ENCODE measurements at places on chromosomes 12 and 14.

DNA sequence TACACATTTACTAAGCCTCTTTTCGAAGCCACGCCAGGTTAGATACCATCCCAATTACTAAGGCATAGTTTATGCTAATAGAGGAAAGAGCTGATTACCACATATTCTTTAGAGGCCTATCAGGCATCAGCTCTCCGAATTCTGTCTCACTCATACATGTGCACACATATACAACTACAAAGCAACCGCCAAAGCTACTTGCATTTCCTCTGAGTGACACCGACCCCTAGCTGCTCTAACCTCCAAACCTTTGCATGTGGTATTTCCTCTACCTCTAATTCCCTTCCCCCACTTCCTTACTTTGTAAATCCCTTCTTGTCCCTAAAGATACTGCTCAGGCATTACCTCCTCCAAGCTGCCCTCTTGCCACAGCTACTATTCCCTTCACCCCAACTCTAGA is 107.2 kb downstream of the DUSP6 start:
- no peak for DNase-seq

- no peak for DNase-seq
Measured at GRCh38 chr12:122155705-122156104, 18.3 kb downstream of the IL31 start.

- no peak for DNase-seq
Measured at GRCh38 chr12:88518863-88519403, 61.3 kb downstream of the KITLG start.

- DNase-seq, result no peak
Measured at GRCh38 chr14:22458737-22459136, 130.3 kb downstream of the DAD1 start.

DNA sequence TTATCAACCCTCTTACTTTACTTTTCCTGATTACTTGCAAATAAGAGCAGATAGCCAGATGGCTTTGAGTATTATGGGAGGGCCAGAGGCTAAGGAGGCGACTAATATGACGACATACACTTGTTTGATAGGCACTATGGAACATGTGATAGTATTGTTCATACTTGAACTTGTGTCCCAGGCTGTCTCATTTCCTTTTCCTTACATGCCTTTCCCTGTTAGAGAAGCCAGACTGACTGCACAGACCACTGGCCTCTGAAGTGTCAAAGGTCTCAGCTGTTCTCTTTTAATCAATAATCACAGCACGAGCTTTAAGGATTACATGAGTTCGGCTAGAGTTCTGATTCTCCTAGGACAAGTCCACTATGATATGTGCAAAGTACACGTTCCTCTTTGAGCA is 326.0 kb downstream of the PRKD1 start:
- DNase-seq, result no peak

- DNase-seq, result no peak
Measured at GRCh38 chr12:123895451-123895850, 77.2 kb downstream of the CCDC92 start.

GRCh38 chr14:53183611-53184010 is 30.5 kb upstream of the DDHD1 start:
- no peak for DNase-seq

DNA sequence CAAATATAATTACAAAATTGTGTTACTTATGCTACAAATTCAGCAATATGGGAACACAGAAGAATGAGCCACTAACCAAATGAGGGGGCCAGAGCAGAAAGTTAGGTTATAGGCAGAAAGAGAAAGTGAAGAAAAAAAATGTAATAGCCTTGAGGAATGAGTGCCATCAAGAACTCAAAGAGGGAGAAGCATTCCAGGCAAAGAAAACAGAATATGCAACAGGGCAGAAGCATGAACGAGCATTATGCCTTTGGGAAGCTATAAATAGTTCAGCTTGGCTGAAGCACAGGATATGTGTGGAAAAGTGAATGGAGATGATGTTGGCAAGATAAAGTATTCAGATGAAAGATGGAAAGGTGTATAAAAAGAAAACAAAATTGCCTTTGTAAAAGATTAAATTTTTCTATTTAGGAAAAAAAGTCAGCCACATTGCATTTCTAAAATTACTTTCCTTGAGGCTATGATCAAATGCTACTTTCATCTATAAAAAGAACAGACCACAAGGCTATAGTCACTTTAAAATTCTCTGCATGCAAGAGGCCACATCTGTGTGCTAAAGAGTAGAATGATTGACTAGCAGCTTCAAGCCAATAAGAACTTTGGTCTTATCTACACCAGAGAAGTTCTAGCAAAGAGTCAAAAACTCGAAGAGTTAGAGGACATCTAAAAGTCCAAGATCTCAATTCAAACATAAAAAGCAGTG is 193.6 kb upstream of the GARIN6 start:
- DNase-seq, result no peak

- DNase-seq, result no peak
Measured at GRCh38 chr12:129467726-129468125, 436.1 kb downstream of the TMEM132D start.

DNA sequence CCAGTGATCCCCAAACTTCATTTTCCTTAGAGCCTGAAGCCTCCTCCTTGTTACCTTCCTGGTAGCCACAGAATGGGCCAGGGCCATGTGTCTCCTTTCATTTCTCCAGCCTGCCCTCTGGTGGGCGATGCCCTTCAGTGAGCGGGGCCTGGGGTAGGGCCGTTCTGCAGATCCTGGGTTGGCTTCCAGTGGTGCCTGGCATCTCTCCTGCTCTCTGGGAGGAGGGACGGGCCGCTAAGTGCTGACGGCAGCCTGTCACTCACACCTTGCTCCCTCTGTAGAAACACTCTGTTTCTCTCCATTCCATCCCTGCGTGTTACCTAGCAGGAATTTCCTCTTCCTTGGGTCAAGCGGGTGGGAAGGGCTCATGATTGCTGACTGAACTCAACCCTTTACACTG is 232.1 kb downstream of the CACNA1C start:
- DNase-seq, result no peak

DNA sequence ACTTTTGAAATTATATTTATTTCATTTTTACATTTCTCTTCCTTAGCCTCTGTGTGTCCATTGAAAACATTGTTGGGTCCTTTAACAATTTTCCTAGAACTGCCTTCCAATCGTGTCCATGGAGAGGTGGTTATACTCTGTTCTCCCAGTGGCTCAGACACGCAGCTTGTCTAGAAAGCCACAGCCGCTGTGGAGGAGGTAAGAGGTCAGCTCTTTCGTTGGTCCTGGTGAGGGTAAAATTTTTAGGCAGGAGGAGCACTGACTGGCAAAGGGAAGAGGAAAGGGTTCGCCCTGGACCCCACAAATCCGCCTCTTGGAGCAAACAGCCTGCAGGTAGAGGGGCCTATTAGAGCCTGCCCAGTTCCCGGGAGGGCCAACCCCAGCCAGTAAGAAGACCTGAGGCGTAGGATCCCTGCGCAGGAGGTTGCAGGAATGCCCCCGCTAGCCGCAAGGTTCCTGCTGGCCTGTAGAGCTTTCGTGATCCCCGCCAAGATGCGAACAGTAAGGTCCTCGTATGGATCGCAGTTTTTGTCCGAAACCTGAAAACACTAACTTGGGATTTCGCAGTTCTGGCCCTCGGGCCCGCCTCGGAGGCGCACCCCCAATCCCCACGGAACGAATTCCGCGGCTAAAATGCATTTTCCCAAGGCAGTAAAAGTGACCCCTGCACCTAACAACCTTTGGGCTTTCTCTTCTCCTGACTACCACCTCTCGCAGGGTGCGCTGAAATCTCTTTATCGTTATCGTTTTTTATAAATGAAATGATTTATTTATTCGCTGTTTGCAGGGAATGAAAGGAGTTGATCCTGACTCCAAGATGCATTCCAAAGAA is 7.5 kb upstream of the PAX9 start:
- DNase-seq, result no peak

GRCh38 chr12:50615907-50616296 is 111.1 kb downstream of the DIP2B start:
- DNase-seq, result no peak

- DNase-seq, result no peak
Measured at GRCh38 chr12:30989754-30990153, 63.2 kb downstream of the TSPAN11 start.

DNA sequence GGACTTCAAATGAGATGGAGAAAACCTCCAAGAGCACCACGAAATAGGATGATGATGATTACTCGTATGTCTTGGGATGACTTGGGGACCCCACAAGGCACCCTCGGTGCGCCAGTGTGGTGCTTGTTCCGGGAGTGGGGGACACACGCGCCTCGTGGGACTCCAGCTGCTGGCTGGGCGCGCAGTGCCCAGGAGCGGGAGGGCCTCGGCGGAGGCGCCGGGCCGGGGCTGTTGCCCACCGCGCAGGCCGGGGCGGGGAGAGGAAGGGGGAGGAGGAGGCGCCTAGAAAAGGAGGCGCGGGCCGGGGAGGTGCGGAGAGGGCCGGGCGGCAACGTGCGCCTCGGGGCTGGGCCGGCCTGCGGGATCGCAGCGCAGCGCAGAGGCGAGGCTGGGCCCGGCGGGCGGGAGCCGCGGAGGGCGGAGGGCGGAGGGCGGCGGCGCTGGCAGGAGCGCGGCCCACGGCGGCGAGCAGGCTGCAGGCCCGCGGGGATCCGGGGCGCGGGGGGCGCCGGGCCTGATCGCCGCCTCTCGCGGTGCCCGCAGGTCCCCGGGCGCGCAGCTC is at the start of gene RFLNA:
Gene RFLNA, plus strand, starts transcription at position 314 of the 562 bp plus-strand sequence. CDS start 337 bp downstream, outside the sequence.
- no peak for DNase-seq

DNA sequence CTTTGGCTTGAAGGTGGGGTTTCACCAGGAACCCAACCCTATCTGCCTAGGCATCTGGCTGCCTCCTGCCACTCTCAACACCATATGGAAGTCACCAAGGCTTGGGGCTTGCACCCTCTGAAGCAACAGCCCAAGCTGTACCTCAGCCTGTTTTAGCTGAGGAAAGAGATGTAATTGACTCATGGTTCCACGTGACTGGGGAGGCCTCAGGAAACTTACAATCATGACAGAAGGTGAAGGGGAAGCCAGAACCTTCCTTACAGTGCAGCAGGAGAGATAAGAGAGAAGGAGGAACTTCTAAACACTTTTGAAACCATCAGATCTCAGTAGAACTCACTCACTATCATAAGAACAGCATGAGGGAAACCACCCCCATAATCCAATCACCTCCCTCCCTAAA is 26.9 kb downstream of the GLIPR1L1 start:
- DNase-seq, result no peak

GRCh38 chr12:2960996-2961616 is 1.9 kb downstream of the TEAD4 start:
- no peak for DNase-seq

DNA sequence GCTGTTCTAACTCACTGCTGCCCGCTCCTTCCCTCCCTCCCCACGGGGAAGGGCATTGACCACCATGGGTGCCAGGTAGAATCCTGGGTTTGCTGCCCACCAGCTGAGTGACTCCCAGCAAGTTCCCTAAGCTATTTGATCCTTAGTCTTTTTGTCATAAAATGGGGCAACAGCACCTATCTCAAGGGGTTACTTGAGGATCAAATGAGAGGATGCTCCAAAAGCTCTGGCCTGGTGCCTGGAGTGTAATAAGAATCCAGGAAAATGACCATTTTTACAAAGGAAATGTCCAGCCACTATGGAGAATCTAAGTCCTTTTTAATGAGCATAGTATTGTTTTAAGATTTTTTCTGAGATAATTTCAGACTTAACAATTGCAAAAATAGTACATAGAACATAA is 61.4 kb upstream of the CMKLR1 start:
- DNase-seq, result no peak

- no peak for DNase-seq
Measured at GRCh38 chr12:25056011-25056410, 107.1 kb upstream of the BCAT1 start.

DNA sequence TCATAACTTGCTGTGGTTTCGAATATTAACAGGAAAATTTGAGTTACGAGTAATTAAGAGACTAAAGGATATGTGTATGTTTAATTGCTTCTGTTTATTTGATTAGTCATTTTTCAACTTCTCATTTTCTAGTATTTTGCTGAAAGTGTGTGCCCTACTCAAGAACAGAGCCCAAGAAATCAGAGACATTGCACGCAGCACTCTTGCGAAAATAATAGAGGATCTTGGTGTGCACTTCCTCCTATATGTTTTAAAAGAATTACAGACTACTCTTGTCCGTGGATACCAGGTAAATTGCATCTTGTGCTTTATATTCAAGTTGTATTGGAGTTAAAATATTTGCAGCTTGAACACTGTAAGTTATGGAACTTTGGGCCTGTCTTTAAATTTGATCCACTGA is 50.8 kb downstream of the ARL1 start:
- DNase-seq, result no peak

- no peak for DNase-seq
Measured at GRCh38 chr14:89767131-89767530, 187.4 kb downstream of the EFCAB11 start.

DNA sequence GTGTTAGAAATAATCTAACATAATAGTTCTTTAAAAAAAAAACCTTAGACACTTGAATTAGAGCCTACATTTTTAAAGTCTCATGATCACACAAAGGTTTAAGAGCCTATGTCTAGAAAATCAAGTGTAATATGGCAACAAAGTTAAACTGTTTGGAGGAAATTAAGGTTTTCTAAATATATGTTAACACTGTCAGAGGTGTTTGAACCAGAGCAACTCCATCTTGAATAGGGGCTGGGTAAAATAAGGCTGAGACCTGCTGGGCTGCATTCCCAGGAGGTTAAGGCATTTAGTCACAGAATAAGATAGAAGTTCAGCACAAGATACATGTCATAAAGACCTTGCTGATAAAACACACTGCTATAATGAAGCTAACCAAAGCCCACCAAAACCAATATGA is 12.4 kb downstream of the CPNE8 start:
- DNase-seq, result no peak

GRCh38 chr14:65377576-65377975 is 35.0 kb upstream of the FUT8 start:
- DNase-seq, result no peak

DNA sequence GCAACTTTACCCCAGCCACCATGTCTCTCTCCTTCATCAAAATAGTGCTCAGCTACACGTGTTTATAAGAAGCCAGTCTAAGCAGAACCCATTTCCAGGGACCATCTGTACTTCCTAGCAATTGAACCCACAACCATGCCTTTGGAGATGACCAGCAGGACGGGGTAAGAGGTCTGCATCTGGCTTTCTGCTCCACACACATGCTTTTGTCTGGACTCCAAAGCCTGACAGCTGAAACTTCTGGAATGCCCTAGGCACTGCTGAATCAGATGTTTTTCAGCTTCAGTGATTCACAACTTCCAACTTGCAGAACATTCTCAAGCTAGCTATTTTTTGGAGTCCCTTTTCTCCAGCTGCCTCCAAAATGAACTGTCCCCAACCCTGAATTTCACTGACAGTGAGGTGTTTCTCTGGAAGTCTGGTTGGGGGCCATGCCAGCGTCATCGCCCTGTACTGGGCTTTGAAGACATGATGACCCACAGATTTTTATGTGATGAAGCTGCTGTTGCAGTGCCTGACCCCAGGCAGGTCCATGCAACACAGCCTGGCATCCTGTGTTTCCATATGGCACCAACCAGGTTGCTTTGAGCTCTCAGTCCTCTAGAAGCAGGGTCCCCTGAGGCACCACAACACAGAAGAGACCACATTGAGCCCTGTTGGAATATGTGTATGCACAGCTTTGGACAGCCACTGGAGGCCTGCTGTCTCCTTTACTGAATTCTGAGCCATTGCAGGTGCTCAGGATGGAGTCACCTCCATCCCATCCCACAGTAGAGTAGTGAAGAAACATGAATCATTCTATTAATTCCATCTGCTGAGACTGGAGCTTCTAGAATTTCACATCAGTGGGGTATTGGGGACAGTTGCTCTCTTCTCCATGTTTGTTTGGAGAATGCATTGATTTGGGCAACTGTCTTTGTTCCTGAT is 80.2 kb downstream of the NUAK1 start:
- DNase-seq, result no peak

- DNase-seq, result no peak
Measured at GRCh38 chr12:75666939-75667334, 155.5 kb upstream of the KRR1 start.
